Natural killer cell (primary cell): ENCODE measurements at places on chromosomes 11 and 22. TPM values are rescaled to one million over a fixed set of nuclear protein-coding genes. Genes with fewer than 3 reads are reported as not detected.

- peak overlapping the region; percentile 80 for H3K27ac ChIP-seq
- peaks cover 18% of the 10 kb centered on the region for H3K36me3 ChIP-seq
- no peak for DNase-seq
- H3K27me3 ChIP-seq: no peaks in the 10 kb centered on the region
- H3K4me3 ChIP-seq: peak overlapping the region; percentile 75
Measured at GRCh38 chr11:316031-316701, 2.3 kb downstream of the IFITM1 start.

DNA sequence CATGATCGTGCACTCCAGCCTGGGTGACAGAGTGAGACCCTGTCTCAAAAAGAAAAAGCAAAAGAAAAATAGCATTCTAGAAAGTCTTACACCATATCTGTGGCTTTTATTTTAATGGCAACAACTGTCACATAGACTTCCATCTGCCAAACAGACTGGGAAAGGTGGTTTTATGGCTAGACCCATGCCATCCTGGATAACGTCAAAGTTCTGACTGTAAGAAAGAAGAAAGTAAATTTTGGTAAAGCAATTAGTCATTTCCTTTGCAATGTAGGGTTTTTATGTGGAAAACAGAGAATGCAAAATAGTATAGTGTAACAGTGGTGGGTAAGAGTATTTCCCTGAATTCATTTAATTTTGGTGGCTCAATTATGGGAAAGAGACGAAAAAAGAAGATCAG, 75.5 kb upstream of the BARX2 start:
- DNase-seq: no peak
- no peaks in the 10 kb centered on the region for H3K27me3 ChIP-seq
- H3K4me1 ChIP-seq: no peaks in the 10 kb centered on the region
- H3K27ac ChIP-seq: no peak overlapping the region

Gene KRTAP5-2
- not detected for total RNA-seq

GRCh38 chr22:20563941-20564371, 56.5 kb downstream of the MED15 start:
- peak overlapping the region; percentile 47 for H3K27ac ChIP-seq
- no peak for DNase-seq
- H3K4me1 ChIP-seq: peaks cover 64% of the 10 kb centered on the region
- no peak overlapping the region for H3K4me3 ChIP-seq

GRCh38 chr11:96162816-96163499, 180.0 kb downstream of the MAML2 start:
- H3K4me3 ChIP-seq: no peak overlapping the region
- H3K36me3 ChIP-seq: no peaks in the 10 kb centered on the region

GRCh38 chr11:77179048-77179447, 51.0 kb downstream of the MYO7A start:
- no peaks in the 10 kb centered on the region for H3K36me3 ChIP-seq
- DNase-seq: no peak
- no peaks in the 10 kb centered on the region for H3K27me3 ChIP-seq
- H3K27ac ChIP-seq: no peak overlapping the region
- H3K4me1 ChIP-seq: peaks cover 11% of the 10 kb centered on the region
- H3K4me3 ChIP-seq: no peak overlapping the region

Gene CCDC116
- total RNA-seq: 0.43 TPM

Gene OR52A1
- not detected for total RNA-seq

GRCh38 chr11:74086242-74086884, 77.5 kb upstream of the UCP3 start:
- no peaks in the 10 kb centered on the region for H3K27me3 ChIP-seq
- DNase-seq: peak; percentile 11
- no peak overlapping the region for H3K4me3 ChIP-seq
- no peak overlapping the region for H3K27ac ChIP-seq

Gene ARHGAP42
- total RNA-seq: 6.0 TPM

GRCh38 chr11:78277314-78277994, 88.7 kb downstream of the USP35 start:
- no peaks in the 10 kb centered on the region for H3K27me3 ChIP-seq
- no peak for DNase-seq
- H3K4me1 ChIP-seq: no peaks in the 10 kb centered on the region
- H3K36me3 ChIP-seq: no peaks in the 10 kb centered on the region
- H3K27ac ChIP-seq: no peak overlapping the region

DNA sequence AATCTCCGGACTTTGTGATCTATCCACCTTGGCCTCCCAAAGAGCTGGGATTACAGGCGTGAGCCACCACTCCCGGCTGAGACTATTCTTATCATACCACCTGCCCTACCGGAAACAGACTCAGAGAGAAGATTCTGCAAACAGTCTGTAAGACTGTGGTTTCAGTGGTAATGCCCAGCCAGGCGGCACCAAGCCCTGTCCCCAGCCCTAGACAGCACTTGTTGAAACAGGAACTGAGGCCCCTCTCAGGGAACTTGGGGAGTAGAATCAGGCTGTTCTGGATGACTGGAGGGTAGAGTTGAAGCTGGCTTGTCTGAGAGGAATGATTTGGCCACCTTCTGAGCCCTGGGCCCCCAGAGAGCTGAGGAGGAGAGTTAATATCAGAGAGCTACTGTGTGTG, 1.3 kb upstream of the INSC start:
- no peak overlapping the region for H3K27ac ChIP-seq
- H3K4me3 ChIP-seq: no peak overlapping the region
- peak; percentile 7 for DNase-seq
- H3K27me3 ChIP-seq: peaks cover 8% of the 10 kb centered on the region

GRCh38 chr11:108319541-108320145, 96.8 kb downstream of the ATM start:
- H3K27me3 ChIP-seq: no peaks in the 10 kb centered on the region
- no peak overlapping the region for H3K4me3 ChIP-seq
- no peaks in the 10 kb centered on the region for H3K4me1 ChIP-seq
- no peak overlapping the region for H3K27ac ChIP-seq
- no peak for DNase-seq

DNA sequence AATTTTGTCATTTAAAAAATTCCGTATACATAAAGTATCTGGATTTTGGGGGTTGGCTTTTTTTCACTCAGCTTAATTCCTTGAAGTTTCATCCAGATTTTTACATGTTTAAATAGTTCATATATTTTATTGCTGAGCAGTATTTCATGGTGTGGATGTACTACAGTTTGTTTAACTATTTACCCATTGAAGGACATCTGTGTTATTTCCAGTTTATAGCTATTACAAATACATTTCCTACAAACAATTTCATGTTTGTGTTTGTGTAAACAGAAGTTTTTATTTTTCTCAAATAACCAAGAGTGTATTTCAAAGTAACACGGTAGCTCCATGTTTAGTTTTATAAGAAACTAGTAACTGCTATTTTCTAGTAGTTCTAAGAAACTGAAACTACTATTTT, 299.7 kb upstream of the ANO3 start:
- DNase-seq: no peak
- no peak overlapping the region for H3K4me3 ChIP-seq
- no peaks in the 10 kb centered on the region for H3K4me1 ChIP-seq
- no peaks in the 10 kb centered on the region for H3K36me3 ChIP-seq

GRCh38 chr11:69880041-69880825, 61.0 kb upstream of the FGF3 start:
- no peaks in the 10 kb centered on the region for H3K4me1 ChIP-seq
- no peak for DNase-seq
- no peaks in the 10 kb centered on the region for H3K27me3 ChIP-seq
- H3K27ac ChIP-seq: no peak overlapping the region
- H3K36me3 ChIP-seq: no peaks in the 10 kb centered on the region

- DNase-seq: no peak
- H3K36me3 ChIP-seq: no peaks in the 10 kb centered on the region
- H3K4me1 ChIP-seq: peaks cover 17% of the 10 kb centered on the region
- no peak overlapping the region for H3K4me3 ChIP-seq
- H3K27ac ChIP-seq: no peak overlapping the region
- H3K27me3 ChIP-seq: no peaks in the 10 kb centered on the region
Measured at GRCh38 chr22:37248251-37248650, 4.2 kb upstream of the RAC2 start.

DNA sequence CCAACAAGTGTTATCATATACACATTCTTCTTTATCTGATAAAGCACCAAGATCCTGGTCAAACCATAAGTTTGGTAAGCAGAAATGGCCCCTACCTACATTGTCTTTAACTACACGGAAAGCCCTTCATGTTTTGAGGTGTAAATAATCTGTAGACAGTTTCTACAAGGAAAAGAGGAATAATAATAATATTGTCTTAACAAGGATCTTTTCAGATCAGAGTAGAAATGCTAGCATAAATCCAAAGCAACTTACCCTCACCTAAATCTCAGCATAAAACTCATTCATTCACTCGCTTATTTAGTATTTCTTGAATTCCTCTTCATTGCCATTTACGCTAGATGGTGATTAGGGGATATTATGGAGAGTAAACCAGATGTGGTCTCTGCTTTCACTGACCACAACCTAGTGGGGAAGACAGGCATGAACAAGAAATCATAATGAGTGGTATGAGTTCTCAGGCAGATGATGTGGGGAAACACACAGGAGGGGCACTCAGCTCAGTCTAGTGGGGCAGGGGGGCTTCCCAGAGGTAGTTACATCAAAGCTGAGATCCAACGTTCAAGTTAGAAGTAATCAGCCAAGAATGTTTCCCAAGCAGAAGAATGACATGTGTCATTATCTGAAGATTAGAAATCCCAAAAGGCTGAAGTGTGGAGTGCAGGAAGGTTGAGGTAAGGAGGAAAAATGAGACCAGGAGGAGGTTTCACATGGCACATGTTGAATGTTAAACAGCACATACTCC, 65.4 kb upstream of the ZC3H12C start:
- no peak overlapping the region for H3K27ac ChIP-seq

Gene HRAS
- total RNA-seq: 35.0 TPM
